ENCODE measurements at places on chromosomes 12 and 14. TPM values are rescaled to one million over a fixed set of nuclear protein-coding genes. Genes with fewer than 3 reads are reported as not detected.

The NGB gene
- total RNA-seq = not detected

The HOXC6 gene
- 5.3 TPM for total RNA-seq

The GDF3 gene
- total RNA-seq = not detected

The AHNAK2 gene
- total RNA-seq = 25.0 TPM

The MGAT2 gene
- total RNA-seq = 39.5 TPM

The PDE3A gene
- 2.0 TPM for total RNA-seq

The PRB2 gene
- total RNA-seq = not detected

The VRTN gene
- not detected for total RNA-seq

The PAWR gene
- total RNA-seq = 141 TPM

The HDAC7 gene
- total RNA-seq = 59.6 TPM

The CCDC175 gene
- total RNA-seq = not detected

The CLEC2A gene
- not detected for total RNA-seq

The DAO gene
- total RNA-seq = not detected

The CCDC92 gene
- 9.7 TPM for total RNA-seq

The DHRS7 gene
- total RNA-seq = 266 TPM

The WNT1 gene
- total RNA-seq = not detected

Measured in PC-3 (cell line).